Thoracic aorta (tissue), 2 donors: ENCODE measurements at places on chromosomes 7 and 10. TPM values are rescaled to one million over a fixed set of nuclear protein-coding genes. Genes with fewer than 3 reads are reported as not detected.

DNA sequence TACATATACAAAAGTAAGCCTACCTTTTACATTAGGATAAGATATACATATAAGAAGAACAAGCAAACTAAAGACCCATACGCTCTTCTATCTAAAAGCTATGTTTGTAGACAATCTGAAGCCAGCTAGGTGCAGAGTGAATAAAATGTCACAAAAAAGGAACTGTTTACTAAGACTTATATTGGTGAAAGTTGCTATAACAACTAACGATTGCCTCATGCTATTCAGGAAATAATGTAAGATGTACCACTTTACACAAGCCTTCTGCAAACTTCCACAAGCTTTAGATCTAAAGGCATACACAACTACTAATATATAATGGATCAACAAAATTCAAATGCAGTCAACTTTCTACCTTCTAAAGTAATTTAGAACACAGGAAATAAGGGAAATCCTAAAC is 175.1 kb downstream of the SRPK2 start:
- H3K4me3 ChIP-seq = no peak overlapping the region
- no peaks in the 10 kb centered on the region for H3K27me3 ChIP-seq

GRCh38 chr7:44764081-44764480 is 15.4 kb downstream of the ZMIZ2 start:
- H3K27ac ChIP-seq = no peak overlapping the region
- peaks cover 58% of the 10 kb centered on the region for H3K36me3 ChIP-seq
- H3K27me3 ChIP-seq = no peaks in the 10 kb centered on the region
- no peak overlapping the region for H3K4me3 ChIP-seq
- no peak for DNase-seq

Gene NOBOX
- not detected for total RNA-seq

Gene NPC1L1
- 2.2 TPM for total RNA-seq

GRCh38 chr7:156002362-156003066 is 190.3 kb upstream of the SHH start:
- no peaks in the 10 kb centered on the region for H3K4me1 ChIP-seq
- DNase-seq = no peak
- H3K27ac ChIP-seq = no peak overlapping the region

Gene TMEM176B
- total RNA-seq = 25.2 TPM

DNA sequence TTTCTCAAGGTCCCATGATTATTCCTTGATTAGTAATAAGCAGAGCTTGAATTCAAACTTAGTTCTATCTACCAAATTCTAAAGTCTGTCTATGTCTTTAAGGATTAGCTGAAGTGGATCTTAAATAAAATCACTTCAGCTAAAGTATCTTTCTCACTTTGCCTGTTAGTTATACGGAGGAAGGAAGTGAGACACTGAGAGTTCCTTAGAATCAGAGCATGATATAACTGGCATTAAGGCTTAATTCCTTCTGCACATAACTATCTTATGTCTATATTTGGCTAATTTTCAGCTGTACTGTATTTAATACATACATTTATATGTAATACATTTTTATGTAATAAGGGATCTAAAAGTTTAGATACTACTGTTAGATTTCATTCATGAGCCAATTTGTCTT is 491.1 kb upstream of the GHITM start:
- no peak overlapping the region for H3K27ac ChIP-seq
- H3K27me3 ChIP-seq = no peaks in the 10 kb centered on the region
- no peaks in the 10 kb centered on the region for H3K36me3 ChIP-seq

Gene PRLHR
- not detected for total RNA-seq

Gene APBB1IP
- total RNA-seq = 8.4 TPM

DNA sequence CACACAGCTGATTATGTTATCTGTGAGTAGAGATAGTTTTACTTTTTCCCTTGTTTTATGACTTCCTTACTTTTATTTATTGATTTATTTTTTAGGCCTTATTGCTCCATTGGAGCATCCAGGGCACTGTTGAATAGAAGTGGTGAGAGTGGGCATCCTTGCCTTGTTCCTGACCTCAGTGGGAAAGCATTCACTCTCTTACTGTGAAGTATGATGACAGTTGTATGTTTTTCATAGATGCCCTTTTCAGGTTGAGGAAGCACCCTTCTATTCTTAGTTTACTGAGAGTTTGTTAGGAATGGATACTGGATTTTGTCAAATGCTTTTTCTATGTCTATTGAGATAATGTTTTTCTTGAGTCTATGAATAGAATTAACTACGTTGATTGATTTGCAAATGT is 88.6 kb downstream of the XRCC2 start:
- H3K36me3 ChIP-seq = no peaks in the 10 kb centered on the region
- H3K4me3 ChIP-seq = no peak overlapping the region
- DNase-seq = no peak
- no peaks in the 10 kb centered on the region for H3K4me1 ChIP-seq

DNA sequence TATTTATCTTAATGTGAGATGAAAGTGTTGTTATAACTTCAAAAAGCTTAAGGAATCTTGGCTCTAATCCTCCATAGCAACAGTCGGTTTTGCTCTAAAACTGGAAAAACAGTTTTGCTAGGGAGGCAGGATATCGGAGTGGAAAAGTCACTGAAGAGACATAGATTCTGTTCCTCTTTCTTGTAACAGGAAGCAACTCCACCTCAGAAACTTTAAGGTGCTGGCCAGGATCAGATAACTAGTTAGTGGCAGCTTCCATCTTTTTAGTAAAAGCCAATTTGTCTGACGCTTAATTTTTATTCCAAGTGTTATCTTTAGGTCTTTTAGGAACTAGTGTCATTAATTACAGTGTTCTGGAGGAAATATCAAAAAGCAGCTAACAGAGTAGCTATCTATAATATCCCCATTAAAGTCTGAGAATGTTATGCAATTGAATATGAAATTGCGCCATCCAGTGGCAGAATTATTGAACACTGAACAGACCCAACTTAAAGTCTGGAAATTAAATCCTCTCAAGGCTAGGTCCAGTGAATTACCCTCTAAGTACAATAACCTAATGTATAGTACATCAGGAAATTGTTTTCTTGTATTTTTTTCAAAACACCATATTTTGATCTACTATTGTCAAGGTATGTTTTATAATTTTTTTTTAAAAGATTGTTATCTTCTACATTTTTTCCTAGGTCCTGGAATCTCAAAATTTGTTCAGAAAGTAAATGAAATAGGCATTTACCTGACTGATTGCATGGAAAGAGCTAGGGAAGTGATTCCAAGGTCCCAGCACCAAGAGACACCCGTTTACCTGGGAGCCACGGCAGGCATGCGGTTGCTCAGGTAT is 65.9 kb upstream of the CC2D2B start:
- DNase-seq = peak; percentile 9
- H3K36me3 ChIP-seq = peaks cover 17% of the 10 kb centered on the region
- peaks cover 10% of the 10 kb centered on the region for H3K4me1 ChIP-seq
- H3K27ac ChIP-seq = no peak overlapping the region
- H3K4me3 ChIP-seq = peak overlapping the region; percentile 15
- H3K27me3 ChIP-seq = no peaks in the 10 kb centered on the region

DNA sequence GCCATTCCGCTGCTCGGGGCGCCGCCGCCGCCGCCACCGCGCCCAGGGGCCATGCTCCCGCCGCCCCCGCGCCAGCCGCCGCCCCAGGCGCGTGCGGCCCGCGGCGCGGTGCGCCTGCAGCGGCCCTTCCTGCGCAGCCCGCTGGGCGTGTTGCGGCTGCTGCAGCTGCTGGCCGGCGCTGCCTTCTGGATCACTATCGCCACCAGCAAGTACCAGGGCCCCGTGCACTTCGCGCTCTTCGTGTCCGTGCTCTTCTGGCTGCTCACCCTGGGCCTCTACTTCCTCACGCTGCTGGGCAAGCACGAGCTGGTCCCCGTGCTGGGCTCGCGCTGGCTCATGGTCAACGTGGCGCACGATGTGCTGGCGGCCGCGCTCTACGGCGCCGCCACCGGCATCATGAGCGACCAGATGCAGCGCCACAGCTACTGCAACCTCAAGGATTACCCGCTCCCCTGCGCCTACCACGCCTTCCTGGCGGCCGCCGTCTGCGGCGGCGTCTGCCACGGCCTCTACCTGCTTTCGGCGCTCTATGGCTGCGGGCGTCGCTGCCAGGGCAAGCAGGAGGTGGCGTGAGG is 383 bp downstream of the MARVELD1 start:
- H3K36me3 ChIP-seq = peaks cover 12% of the 10 kb centered on the region
- peak overlapping the region; percentile 86 for H3K4me3 ChIP-seq
- peak overlapping the region; percentile 96 for H3K27ac ChIP-seq
- DNase-seq = no peak
